ENCODE measurements at places on chromosomes 5 and 9.

- no peak for DNase-seq
Observed at GRCh38 chr5:75185763-75186162, 50.9 kb downstream of the ANKRD31 start.

DNA sequence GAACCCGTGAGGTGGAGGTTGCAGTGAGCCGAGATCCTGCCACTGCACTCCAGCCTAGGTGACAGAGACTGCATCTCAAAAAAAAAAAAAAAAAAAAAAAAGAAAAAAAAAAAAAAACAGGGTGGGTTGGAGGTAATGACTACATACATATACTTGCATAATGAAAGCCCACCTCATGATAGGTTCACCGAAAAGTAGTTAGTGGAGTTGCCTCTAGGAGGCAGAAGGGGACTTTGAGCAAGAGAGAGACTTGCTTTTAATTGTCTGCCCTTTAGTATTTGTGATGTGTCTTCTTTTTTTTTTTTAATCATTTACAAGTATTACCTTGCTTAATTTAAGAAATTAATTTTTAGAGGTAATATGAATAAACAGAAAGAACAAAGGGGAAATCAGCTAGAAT is 99.8 kb downstream of the PPARGC1B start:
- DNase-seq, result no peak

DNA sequence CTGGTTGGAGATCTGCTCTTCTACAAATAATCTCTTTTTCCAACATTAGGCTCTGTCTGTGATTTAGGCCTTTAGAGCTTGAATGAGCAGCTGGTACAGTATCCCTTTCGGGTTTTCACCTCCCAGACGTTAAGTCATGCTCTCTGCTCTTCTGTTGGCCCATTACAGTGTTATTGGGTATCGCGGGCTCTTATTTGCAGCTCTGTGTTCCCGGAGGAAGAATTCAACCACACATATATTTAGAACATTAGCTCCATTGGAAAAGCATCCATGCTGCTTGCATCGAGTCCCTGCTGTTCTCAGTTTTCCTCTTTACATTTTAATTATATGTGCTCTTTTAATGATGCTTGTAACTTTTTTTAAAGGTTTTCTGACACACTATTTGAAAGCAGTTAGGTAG is 278.0 kb upstream of the ADCY2 start:
- DNase-seq, result no peak

DNA sequence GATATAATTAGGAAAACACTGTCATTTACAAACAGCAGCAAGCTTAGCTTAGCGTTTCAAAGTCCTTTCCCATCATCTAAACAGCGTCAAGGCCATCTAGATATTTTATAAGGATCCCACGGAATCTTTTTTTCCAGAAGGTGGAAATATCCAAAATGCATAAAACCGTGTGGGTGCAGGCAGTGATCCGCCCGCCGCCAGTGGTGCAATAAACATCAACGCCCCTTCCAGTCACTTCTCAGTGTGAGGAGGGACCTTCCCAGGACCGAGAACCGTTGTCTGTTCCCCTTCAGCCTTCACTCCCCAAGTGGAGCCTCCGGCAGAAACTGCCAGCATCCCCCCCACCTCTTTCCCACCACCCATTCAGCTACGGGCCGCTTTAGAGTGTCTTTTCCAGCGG is 22.9 kb downstream of the OLFM1 start:
- DNase-seq, result no peak

DNA sequence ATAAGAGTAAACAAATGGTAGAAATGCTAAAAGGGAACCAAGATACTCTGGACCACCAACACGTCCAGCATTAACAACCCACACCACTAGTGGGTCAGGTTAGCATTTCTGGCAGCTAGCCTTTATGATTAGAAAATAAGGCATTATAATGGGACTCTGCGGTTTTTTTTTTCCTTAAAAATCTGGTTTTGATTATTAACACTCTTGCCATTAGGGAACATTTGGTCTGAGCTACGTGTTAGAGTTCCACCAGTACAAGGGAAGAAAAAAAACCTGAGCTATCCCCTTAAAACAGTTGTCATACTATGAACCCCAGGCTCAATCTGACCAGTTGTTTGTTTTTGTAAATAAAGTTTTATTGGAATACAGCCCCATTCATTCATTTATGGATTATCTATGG is 110.4 kb downstream of the NTRK2 start:
- DNase-seq, result no peak

DNA sequence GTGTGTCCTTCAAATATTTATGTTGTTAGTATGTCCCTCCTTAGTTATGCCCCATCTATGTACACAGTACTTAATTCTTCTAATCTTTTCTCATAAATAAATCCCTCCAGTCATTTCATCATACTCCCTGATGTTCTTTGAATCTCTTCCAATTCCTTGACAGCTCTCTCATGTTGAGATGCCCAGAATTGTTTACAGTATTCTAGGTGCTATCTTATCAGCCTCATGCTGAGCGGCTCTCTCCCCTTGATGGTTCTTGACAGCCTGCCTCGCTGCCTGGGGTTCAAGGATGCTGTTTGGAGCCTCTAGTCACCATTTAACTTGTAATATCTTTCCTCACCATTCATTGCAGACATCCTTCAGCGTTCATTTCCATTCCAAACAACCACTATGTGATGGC is 799.2 kb downstream of the BRINP1 start:
- DNase-seq, result no peak

DNA sequence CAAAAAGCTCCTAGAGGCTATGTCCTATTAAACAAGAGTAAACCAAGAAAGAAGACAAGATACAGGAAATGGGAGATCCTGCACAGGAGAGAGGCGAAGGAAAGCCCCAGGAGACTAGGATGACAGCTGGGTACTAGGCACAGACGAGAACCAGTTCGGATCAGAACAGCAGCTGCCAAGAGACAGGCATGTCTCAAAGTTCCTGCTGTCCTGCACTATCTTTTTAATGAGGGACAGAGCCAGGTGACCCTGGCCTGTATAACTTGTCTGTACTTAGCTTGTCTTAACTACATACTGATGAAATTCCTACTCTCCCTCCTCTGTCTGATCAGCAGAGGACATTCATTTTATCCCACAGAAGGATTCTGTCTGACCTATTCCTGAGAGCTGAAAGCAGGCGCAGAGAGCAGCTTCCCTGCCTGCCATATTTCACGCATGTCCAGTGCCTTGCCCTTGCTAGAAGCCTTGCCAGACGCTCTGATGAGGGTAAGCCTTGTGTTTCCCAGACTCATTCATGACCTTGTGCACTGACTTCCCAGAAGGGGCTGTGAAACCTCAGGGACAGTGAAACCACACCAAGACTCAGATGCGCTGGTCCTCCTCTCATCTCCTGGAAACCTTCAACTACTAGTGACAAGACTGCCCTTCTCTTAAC is 24.7 kb downstream of the TSC1 start:
- no peak for DNase-seq

DNA sequence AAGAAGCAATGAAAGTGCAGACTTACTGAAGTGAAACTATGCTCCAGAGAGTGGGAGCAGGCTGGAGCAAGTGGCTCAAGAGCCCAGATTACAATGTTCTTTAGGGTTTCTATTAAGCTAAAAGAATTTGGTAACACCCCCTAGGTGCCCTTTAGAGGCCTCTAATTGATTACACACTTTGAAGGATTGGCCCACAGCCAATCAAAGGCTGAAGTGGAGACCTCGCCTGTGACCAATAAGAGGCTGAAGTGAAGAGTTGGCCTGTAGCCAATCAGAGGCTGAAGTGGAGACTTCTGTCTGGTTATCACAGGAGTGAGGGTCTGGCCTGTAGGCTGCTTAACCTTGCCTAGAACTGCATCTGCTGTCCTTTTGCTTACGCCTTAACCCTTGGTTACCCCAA is 46.7 kb upstream of the SPATA31C2 start:
- no peak for DNase-seq

- no peak for DNase-seq
Observed at GRCh38 chr5:119630752-119631440, 1.5 kb downstream of the FAM170A start.

- no peak for DNase-seq
Observed at GRCh38 chr9:8558176-8558575, 758.6 kb upstream of the DMAC1 start.

DNA sequence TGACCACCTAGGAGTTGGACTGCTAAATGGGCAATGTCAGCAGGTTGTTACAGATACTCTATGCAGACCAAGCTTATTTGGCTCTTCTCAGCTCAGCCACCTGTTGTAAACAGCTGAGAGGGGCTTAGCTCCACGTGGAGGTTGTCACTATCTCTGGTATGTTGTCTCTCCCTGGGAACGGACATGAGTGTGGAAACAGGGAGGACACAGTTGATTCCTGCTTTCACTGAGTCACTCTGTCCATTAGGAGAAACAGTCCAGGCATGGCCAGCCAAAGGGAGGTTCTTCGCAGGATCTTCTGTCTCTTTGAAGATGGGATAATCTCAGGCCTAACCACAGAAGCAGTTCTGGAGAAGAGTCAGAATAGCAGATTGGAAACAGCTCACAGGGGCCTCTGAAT is 121.2 kb downstream of the PALM2AKAP2 start:
- no peak for DNase-seq

GRCh38 chr5:153572411-153573145 is 82.1 kb downstream of the GRIA1 start:
- no peak for DNase-seq

GRCh38 chr5:170923910-170924620 is 62.2 kb downstream of the RANBP17 start:
- DNase-seq, result no peak

DNA sequence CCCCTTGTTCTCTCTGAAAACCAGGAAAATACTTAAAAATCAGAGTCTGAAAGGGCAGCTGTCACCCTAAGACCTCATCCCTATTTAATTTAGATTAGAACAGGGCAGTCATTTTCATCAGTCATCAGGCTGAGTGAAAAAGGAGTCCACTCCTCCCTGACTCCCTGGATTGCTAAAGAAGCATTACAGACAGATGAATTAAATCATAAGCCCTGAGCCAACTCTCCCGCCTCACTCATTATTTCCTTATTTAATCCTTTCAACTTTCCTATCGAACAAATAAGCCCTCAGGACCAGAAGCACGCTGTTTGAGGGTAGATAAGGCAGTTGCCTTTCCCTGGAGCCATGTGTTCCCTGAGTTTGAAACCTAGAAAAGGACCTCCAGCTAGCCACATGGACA is 201.9 kb upstream of the ANKRD55 start:
- DNase-seq, result no peak

All from CD4-positive, alpha-beta T cell (primary cell).